ENCODE measurements at places on chromosomes 4 and X.
A peak's percentile ranks its signal among the peaks of the same experiment; 100 is the strongest.

GRCh38 chrX:113412106-113412505, 571.5 kb upstream of the AMOT start:
- DNase-seq: no peak

DNA sequence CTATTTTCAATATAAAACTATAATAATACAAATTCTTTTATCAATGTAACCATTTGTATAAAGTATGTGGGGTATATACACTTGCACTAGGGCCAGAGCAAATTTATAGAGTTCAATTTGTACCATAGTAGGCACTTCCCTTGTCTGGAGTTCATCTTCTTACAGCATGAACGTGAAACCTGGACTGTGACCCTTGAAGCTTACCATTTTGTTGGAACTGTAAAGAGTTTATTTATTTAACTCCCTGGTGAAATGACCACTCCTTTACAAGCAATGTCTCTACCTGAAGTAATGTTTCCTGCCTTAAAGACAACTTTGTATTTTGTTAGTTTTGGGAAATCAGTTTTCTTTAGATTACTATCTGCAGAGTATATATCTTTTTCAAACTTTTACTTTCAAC, 188.2 kb downstream of the ARAP2 start:
- no peak for DNase-seq

- DNase-seq: no peak
These were observed 262.7 kb downstream of the DHX15 start for GRCh38 chr4:24321616-24322015.

DNA sequence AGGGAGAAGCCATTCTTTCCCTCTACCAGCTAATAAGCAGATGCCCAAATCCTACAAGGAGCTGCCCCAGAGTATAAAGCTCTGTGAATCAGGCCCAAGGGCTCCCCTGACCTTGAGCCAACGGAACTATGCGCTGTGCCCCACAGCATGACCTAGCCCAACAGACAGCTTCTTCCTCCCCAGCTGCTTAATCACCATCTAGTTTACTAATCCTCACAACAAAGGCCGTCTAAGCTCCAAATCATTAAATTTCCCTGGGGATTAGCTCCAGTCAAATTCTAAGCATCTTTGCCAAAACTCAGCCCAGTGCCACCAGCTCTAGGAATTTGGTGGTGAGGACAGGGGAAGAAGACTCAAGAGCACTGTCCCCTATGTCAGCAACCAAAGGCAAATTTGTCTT, 113.1 kb downstream of the SHROOM4 start:
- DNase-seq: no peak

- DNase-seq: no peak
These were observed 41.1 kb downstream of the PJA1 start for GRCh38 chrX:69124108-69124507.

- peak; percentile 82 for DNase-seq
These were observed 33.4 kb upstream of the ENPP6 start for GRCh38 chr4:184250795-184251669.

GRCh38 chr4:22191565-22191964, 243.0 kb upstream of the KCNIP4 start:
- DNase-seq: no peak

GRCh38 chrX:118525174-118525730, 29.6 kb downstream of the DOCK11 start:
- no peak for DNase-seq

- no peak for DNase-seq
These were observed 29.7 kb upstream of the UGT2B15 start for GRCh38 chr4:68700152-68700551.

GRCh38 chr4:25915353-25915705, 1.3 kb downstream of the SMIM20 start:
- DNase-seq: no peak

DNA sequence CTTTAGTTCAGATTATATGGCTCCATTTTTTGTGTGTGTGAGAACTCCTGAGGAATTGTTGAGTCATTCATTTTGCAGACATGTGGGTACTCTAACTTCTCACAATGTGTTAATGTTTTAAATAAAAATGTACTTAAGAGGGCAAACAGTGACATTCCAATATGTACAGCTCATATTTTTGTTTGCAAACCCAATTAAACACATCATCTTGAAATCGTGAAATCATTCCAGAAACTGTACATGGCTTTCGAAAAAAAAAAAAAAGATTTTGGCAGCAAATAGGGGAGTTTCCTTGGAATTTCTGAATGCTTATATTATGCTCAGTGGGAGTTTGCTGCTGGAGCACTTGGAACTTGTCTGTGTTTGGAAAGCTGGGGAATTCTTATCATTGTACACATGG, 85.0 kb downstream of the HPGD start:
- no peak for DNase-seq

DNA sequence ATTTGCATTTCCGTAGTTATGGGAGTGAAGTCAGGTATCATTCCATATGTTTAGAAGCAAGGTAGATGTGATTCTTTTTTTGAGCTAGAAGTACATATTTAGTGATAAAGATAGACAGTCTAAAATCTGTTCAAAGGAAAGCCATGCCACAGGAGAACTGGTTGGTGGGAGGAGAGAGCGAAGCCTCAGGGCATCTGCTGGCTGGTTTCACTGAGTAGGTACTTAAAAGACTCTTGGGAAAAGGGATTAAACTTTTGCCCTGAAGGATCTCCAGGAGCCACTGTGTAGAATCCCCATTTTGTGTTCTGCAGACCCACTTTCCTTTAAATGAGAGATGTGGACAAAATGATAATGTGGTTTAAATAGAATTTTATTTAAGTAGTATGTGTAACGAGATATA, 89.6 kb downstream of the SHROOM2 start:
- DNase-seq: no peak

- peak; percentile 22 for DNase-seq
These were observed 68.5 kb downstream of the GALNT7 start for GRCh38 chr4:173237152-173237551.

- DNase-seq: no peak
These were observed 8.1 kb upstream of the KLHL34 start for GRCh38 chrX:21666252-21666651.

- no peak for DNase-seq
These were observed 218.8 kb downstream of the STPG2 start for GRCh38 chr4:97924341-97924958.

GRCh38 chrX:46228389-46228788, 316.8 kb downstream of the ZNF674 start:
- DNase-seq: no peak

DNA sequence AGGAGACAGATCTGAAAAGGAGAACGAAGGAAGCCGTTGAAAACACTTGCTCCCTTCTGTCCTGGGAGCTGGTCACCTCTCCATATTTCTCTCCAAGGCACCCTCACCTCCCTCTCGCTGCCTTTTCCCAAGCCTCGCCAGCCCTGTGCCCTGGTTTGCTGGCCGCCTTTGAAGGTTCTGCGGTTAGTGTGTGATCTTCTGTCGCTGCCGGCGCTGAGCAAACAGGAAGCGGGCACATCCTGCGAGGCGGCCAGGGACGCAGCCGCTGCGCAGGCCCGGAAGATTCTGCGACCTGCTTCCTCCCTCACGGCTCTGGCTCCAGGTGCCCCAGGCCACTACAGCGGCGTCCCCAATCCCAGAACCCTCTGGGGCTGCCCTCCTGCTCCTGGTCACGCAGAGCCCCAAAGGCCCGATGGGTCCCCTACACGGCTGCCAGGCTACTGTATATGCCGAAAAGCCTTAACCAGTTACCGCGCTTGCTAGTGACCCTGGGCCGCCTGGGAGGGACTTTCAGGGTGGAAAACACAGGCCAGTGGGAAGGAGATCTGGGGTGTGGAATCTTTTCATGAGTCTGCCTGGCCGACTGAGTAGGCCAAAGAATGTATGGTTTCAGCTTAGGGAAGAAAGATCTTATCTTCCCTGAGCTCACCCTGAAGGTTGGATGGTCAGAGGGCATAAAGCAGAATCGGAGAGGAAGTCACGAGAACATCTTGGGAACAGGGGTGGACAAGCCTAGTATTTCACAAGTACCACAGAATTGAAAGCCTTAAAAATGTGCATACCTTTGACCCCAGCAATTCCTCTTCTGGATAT, 2.3 kb upstream of the SASH3 start:
- DNase-seq: peak; percentile 32

- no peak for DNase-seq
These were observed 10.9 kb upstream of the WFS1 start for GRCh38 chr4:6258741-6259140.

- DNase-seq: no peak
These were observed 43.3 kb upstream of the TEX13A start for GRCh38 chrX:105263801-105264200.

GRCh38 chr4:181443021-181443420, 800.2 kb upstream of the TENM3 start:
- no peak for DNase-seq

DNA sequence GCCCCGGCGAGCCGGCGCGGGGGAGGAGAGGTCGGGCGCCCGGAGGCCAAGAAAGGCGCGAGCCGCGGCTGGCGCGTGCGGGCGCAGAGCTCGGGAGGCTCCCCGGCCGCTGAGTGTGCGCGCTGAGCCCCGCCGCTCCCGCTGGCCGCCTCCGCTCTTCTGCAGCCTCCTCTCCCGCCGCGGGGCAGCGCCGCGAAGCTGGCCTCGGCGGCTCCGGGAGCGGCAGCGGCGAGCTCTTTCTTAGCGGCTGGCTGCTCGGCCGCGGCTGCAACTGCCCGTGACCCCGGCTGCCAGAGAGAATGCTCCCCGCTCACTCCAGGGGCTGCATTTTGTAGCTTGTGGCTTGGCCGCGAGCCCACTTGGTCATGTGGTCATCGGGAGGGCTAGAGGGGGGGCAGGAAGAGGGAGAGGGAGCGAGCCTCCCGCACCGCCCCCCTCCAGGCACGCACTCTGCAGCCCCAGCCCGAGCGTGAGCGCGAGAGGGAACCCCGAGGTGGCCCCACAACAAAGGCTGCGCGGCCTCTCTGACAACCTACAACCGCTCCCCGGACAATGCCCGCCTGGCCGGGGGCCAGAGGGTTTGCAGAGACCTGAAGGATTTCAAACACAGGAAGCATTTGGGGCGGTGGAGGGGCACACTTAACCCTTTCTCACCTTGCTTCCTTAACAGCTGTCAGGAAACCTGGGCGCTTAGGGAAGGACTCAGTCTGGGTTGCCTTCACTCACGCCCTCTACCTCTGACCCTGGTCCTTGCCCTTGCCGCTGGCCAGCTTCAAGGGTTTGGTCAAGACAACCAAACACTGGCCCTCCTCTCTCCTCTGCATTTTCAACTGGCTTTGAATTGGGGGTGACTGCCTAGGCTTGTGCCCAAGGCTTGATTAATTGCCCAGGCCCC, at the start of gene APLN:
APLN (minus strand) TSS at position 305 of the 895 bp plus-strand sequence. CDS start 326 bp downstream, outside the sequence.
- DNase-seq: no peak

Measured in T47D (cell line).